ENCODE measurements at places on chromosomes 12 and 14.

- no peak for DNase-seq
Observed at GRCh38 chr12:66529934-66530333, 148.9 kb downstream of the GRIP1 start.

GRCh38 chr12:119274636-119275065 is 59.9 kb upstream of the CCDC60 start:
- DNase-seq, result no peak

DNA sequence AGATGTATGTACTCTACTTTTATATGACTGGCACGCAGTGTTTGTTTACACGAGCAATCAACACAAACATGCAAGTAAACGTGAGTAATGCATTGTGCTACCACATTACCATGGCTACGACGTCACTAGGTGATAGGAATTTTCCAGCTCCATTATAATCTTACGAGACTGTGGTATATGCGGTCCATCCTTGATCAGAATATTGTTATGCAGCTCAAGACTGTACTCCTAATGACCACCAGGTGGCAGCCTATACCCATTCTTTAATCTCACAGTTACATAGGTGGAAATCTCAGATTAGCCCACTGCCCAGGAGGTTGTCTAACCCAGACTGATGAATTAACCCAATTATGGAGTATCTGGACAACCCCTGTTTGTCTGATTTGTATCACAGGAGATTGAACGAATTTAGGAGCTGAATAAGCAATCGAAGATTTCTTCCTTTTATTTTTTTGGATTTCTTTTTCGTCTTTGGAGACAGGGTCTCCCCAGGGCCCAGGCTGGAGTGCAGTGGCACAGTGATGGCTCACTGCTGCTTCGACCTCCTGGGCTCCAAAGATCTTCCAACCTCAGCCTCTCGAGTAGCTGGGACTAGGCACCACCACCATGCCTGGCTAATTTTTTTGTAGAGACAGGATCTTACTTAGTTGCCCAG is 8.7 kb upstream of the TESPA1 start:
- DNase-seq, result peak; percentile 70

DNA sequence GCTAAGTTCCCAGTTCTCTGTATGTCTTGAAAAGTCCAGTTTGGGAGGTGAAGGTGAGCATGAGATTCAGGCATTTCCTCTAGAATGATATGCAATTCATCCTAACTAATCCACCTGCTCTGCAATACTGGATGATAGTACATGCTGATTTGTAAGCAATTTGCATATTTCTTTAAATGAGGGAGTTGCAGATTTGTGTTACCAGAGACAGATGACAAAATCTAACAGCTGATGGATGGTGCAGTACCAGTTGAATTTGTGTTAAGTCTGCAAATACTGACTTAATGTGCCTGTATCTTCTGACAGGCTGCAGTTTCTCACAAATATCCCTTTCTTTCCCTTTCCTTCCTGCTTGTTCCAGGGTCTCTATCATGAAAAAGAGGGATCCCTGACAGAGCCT is 76.4 kb upstream of the MBIP start:
- no peak for DNase-seq

DNA sequence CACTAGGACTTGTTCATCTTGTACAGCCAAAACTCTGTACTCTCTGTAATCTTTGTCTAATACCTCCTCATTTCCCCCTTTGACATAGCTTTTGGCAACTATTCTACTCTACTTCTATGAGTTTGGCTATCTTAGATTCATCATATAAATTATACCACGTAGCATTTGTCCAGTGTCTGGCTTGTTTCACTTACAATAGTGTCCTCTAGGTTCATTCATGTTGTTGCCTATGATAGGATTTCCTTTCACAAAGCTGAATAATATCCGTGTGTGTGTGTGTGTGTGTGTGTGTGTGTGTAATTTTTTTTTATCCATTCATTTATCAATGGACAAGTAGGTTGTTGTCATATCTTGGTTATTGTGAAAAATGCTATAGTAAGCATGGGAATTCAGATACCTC is 209.5 kb downstream of the KCNC2 start:
- DNase-seq, result no peak

- no peak for DNase-seq
Observed at GRCh38 chr14:91306547-91306946, 62.0 kb upstream of the GPR68 start.

DNA sequence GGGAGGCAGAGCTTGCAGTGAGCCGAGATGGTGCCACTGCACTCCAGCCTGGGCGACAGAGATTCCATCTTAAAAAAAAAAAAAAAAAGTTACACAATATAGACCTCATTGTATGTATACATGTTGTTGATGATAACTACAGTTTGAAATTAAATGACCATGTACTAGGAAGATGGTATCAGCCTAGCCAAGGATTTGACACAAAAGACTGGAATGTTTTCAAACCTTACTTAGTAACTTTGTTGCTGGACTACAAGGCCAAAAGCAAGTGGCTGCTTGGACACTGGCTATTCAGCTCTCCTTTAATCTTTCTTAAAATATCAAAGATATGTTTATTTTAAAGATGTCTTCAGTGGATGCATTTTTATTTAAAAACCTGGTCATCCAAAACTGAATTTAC is 18.9 kb upstream of the NUDT4 start:
- no peak for DNase-seq

- DNase-seq, result no peak
Observed at GRCh38 chr12:126362493-126362892, 1297.3 kb downstream of the AACS start.

- DNase-seq, result peak; percentile 92
Observed at GRCh38 chr12:53984901-53985691, at the start of gene HOXC10. Gene HOXC10 (plus strand): TSS chr12:53985146. CDS start chr12:53985260, 114 bp downstream.
